ENCODE measurements at places on chromosomes 5 and 9.

DNA sequence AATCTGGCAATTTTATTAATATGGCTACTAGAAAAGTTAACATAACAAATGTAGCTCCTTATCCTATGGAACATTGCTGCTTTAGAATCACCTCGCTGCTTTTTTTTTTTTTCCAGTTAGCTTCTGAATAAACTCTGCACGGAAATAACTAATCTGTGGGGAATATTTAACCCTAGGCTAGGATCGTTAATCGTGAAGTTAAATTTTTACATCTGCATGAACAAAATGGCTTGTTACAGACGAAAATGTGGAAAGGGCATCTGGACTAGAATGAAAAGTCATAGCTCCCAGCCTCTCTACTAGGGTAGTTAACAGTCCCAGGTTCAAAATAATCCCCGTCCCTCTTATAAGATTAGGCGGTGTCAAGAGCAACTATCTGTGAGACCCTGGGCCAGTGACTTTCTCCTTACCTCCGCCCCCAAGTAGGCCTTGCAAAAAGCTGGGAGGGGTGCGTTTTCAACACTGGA is 470 bp upstream of the SLC22A5 start:
- no peak for DNase-seq

GRCh38 chr9:132011309-132011708 is 68.4 kb downstream of the MED27 start:
- no peak for DNase-seq

GRCh38 chr9:127509955-127510299 is 58.6 kb downstream of the LRSAM1 start:
- no peak for DNase-seq

DNA sequence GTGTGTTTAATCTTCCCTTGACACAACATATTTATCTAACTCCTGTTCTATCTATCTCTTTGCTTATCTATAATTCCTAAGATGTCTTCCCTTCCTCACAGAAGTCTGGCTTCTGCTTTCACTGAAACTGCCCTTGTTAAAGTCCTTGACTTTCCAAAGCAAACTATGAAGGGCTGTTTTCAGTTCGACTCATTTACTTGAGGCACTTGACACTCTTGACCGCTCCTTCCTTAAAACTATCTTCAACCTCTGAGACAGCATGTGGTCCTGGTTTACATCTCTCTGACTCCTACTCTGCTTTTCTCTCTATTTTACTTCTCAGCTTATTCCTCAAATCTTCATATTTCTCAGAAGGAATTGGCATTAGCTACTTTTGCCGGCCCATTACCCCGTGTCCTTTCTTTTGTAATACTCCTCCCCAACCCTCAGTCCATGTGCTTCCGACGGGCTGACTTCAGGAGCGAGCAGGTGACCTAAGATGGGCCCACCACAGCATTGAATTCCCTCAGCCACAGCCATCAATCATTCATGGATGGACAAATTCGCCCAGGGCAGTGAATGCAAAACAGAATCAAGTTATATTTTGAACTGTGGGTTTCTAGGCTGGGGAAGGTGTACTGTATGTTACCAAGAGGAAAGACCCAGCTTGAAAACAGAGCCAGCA is 1089.2 kb downstream of the PTPRD start:
- DNase-seq: no peak

DNA sequence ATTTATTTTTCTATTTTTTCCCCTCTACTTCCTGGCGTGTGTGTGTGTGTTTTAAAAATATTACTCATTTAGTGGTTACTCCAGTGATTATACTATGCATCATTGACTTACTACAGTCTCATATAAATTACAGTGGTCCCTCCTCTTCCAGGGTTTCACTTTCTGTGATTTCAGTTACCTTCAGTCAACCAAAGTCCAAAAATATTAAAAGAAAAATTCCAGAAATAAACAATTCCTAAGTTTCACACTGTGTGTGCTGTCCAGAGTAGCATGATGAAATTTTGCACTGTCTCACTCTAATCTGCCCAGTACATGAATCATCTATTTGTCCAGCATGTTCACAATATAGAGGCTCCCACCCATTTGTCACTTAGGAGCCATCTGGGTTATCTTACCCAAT is 47.4 kb upstream of the CCDC112 start:
- no peak for DNase-seq

DNA sequence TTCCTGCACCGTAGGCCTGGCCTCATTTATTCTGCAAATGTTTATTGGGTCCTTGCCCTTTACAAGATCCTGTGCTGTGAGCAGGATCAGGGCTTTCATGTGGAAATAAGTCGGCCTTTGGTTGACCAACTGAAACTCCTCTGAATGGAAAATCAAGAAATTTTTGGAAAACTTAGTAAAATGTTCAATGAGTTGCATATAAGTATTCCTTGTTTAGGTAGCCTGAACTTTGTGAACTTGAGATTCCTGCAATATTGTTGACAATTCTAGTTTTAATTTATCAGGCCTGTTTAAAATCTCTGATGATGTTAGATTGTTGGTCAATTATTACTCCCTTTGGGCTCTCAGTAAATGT is 1.1 kb downstream of the MAML1 start:
- no peak for DNase-seq

GRCh38 chr9:68685770-68686169 is 19.3 kb upstream of the PIP5K1B start:
- peak; percentile 77 for DNase-seq

- no peak for DNase-seq
Observed at GRCh38 chr5:125014202-125014601, 267.8 kb upstream of the ZNF608 start.

DNA sequence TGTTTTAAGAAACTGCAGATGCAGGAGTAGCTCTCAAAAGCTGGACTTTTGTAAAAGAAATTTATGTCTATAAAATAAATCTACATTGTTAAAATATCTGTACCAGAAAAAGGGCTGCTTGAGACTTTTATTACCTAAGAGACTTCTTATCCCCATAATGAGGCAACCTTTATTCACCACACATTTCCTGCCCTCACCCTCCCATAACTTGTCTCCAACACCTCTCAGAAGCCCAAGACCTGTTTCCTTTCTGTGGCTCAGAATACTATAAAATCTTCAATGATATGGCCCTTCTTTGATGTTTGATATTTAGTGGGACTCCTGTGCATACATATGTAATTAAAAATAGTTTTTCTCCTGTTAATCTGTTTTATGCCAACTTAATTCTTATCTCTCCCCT is 141.5 kb upstream of the FER start:
- DNase-seq: no peak

GRCh38 chr5:93571114-93571949 is 9.7 kb downstream of the NR2F1-AS1 start:
- peak; percentile 81 for DNase-seq

DNA sequence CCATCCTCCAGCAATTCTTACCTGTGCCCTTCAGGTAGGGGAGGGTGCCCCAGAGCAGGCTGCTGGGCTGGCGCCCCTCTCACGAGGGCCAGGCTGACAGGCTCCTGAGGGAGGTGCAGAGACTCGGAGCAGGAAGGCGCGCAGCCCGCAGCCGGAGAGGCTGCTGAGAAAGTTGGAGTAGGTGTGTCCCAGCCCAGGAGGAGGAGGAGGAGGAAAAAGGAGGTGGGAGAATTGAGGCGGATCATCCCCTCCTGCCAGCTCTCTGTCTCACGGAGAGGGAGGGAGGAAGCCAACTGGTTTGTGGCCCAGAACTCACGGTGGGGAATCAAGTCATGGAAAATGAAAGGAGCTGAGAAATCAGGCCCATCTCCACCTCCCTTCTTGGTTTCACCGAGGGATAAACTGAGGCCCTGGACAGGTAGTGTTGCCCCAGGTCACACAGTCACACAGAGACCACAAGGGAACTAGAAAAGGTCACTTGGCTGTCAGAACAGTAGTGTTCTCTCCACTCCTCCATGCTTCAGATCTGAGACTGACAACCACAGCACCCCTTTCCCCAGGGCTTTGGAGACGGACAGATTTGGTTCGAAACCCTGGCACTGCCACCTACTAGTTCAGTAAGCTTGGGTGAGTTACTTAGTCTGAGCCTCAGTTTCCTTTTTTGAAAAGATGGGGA is at the start of gene FAT2:
FAT2 (minus strand) TSS at position 188 of the 676 bp plus-strand sequence. CDS start 22,400 bp downstream, outside the sequence.
- peak; percentile 90 for DNase-seq

DNA sequence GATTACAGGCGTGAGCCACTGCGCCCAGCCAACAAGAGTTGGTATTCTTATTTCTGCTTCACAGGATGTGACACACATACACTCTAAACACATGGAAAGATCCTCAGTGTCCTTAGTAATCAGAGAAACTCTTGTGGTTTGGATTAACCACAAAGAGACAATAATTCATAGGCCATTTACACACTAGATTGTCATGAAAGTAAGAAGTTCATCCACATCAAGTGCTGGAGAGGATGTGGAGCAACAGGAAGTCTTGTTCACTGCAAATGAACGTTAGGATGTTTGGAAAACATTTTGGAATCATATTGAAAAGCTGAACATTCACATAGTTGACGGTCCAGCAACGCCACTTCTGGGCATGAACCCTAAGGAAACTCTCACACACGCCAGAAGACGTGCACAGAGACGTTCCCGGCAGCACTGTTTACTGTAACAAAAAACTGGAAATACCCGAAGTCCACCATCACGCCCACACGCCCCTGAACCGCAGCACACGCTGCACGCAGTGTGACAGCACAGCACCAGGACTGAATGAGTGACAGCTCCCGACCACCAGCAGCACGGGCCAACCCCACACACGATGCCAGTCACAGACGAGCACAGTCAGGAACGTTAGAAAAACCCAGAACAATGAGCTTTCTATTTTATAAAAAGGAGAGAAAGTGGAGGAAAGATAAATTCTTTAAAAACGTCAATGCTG is 87.6 kb downstream of the COL23A1 start:
- DNase-seq: no peak

DNA sequence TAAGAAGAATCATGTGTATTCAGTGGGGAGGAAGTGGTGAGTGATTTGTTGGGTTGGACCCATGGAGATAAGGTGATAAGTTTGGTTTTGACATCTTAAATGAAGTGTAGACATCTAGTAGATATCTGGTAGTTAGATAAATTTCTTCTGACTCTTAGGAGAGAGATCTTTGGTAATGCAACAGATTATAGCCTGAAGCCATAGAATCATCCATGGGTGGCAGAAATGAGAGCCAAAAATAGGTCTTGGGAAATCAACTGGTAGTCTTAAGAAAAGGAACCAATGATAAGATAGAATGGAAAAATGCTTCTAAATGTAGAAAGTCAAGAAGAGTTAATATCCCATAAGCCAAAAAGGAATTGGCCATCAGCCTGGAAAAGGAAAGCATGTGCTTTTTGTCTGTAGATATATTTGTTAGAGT is 532.7 kb upstream of the GRAMD2B start:
- DNase-seq: no peak

Data from endodermal cell (in vitro differentiated cells).